ENCODE measurements at places on chromosomes 4 and X. TPM values are rescaled to one million over a fixed set of nuclear protein-coding genes. Genes with fewer than 3 reads are reported as not detected.

GRCh38 chr4:138392751-138393308 is 150.7 kb upstream of the SLC7A11 start:
- DNase-seq = no peak

DNA sequence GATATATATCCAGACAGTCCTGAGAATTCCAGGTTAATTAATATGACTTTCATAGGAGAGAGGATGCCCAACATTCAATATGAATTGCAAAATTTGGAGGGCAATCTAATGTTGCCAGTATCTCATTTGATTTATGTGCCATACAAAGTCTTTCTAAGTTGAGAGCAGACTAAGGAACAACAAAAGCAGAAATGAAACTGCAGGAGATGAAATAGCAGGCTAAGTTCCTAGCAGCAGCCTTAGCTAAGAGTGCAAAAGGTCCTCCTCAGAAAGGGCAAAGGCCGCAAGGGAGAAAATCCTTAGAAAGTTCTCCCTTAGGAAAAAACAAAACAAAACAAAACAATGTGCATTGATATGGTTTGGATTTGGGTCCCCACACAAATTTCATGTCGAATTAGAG is 602.9 kb upstream of the HTR2C start:
- DNase-seq = no peak

GRCh38 chr4:138602664-138603063 is 360.5 kb upstream of the SLC7A11 start:
- DNase-seq = no peak

- DNase-seq = no peak
These were observed 84.0 kb upstream of the GRPR start for GRCh38 chrX:16039363-16039762.

HTR2C gene
- not detected for total RNA-seq

GRCh38 chr4:168540086-168540485 is 43.2 kb downstream of the PALLD start:
- DNase-seq = no peak

GRCh38 chr4:116016201-116016600 is 902.8 kb upstream of the NDST4 start:
- DNase-seq = no peak

DNA sequence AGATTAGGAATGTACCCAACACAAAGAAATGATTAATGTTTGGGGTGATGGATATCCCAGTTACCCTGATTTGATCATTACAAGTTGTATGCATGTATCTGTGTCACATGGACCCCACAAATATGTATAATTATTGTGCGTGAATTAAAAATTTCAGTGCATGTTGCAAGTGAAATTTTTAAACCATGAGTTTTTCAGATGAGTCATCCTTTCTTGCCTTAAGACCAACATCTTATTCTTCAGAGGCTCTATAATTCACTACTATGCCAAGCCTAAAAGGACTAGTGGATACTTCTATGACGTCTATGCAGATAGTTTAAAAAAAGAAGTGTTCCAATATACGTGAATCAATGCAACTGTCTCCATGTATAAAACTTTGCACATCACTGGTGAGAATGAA is 113.0 kb upstream of the SH3RF1 start:
- no peak for DNase-seq

GRCh38 chr4:7694324-7694723 is 245.3 kb downstream of the AFAP1 start:
- DNase-seq = no peak

DNA sequence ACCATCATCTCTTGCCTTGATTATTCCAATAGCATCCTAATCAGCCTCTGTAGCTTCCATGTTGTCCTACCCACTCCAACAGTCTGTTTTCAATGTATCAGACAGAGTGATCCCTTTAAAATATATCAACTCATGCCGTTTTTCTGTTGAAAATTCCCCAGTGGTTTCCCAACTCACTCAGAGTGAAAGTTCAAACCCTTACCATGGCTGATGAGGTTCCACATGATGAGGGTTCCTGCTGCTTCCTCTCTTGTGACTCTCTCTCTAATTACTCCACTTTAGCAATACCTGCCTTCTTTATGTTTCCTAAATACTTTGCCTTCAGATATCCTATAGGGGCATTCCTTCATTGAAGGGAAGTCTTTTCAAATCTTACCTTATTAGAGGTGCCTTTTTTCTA is 334.7 kb downstream of the PPP1R2C start:
- no peak for DNase-seq

- no peak for DNase-seq
These were observed 28.3 kb upstream of the AP1S2 start for GRCh38 chrX:15882704-15883539.

GPR82 gene
- 0.56 TPM for total RNA-seq

DNA sequence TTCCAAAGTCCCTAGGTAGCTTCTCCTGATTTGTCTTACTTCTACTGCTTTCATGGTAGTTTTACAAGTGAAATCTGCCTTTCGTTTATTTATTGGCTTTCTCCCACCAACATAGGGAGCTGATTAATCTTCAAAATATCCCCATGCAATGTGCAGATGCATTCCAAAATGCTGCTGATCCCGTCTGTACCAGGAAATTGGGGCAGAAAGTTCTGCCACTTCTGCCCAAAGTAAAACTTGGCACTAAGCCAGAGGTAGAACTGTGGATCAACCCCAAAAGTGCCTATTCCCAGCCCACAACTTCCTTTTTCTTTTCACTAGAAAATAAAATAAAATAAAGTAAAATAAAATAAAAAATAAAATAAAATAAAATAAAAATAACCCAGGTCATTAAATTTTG is 47.3 kb upstream of the PPARGC1A start:
- DNase-seq = no peak

DNA sequence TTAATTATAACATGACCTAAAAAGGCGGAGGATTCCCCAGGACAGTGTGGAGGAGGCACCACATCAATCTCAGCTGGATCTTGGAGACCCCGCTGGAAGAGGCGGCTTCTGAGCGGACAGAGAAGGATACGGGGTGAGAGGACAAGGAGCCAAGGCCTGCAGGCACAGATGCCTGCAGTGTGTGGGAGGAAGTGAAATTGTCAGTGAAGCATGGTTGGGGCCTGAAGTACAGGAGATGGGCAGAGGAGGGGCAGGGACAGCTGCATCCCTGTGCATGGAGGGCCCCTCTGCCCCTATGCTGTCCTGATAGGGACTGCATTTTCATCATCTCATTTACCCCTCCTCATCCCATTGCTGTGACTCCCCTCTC is 1.7 kb upstream of the SLC2A9 start:
- DNase-seq = no peak

- peak; percentile 17 for DNase-seq
These were observed 28.6 kb downstream of the RGS12 start for GRCh38 chr4:3321295-3321889.

TMPRSS11E gene
- not detected for total RNA-seq

IBSP gene
- not detected for total RNA-seq

FAT4 gene
- total RNA-seq = 1.5 TPM

DNA sequence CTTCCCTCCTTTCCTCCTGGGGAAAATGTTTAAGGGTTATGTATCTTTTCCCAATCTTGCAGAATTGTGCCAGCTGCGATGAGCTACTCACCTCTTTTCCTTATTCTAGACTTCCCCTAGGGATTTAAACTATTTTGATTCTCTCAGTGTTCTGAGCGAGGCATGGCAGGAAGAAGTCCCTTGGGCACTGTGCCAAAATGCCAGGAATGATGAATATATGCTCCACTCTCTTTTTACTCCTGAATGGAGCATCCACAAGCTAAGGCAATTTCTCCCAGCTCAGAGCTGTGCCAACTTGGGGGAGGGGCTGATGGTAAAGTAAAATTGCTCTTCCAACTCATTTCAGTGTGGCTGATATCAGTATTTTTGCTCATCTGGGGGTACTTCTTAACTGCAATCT is 4.0 kb upstream of the C4orf17 start:
- no peak for DNase-seq

- no peak for DNase-seq
These were observed 284.1 kb upstream of the AMOT start for GRCh38 chrX:113124693-113125092.

DNA sequence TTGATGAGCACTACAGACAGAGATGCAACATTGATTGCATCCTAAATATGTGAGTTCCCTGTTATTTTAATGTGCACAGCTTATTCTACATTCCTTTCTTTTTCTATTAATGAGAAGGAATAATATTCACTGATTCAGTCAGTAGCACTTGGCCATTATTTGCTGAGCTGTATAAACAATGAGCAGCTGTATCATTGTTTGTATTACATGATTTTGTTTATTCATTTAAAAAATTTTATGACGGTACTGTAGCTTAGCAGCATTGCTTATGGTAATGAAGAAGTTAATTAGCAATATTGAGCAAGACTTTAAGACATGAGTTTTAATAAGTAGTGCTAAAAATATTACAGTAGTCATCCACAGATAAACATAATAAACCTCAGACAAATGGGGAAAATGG is 582.0 kb downstream of the ADGRL3 start:
- no peak for DNase-seq

DNA sequence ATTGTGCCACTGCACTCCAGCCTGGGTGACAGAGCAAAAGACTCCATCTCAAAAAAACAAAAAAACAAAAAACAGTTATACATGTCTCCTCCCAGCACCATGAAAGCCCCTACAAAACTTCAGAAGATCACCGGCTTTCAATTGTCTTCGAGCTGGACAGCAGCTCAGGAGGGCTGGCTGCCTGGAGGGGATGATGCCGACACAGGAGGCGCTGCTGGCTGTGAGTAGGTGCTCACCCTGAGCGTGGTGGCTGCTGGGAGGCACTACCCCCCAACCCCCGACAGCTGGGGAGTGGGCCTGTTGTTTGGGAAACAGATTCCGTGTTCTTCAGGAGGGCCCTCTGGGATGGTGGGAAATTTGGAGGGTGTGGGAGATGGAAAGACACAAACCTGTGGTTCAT is 6.9 kb upstream of the ELF4 start:
- no peak for DNase-seq

DNA sequence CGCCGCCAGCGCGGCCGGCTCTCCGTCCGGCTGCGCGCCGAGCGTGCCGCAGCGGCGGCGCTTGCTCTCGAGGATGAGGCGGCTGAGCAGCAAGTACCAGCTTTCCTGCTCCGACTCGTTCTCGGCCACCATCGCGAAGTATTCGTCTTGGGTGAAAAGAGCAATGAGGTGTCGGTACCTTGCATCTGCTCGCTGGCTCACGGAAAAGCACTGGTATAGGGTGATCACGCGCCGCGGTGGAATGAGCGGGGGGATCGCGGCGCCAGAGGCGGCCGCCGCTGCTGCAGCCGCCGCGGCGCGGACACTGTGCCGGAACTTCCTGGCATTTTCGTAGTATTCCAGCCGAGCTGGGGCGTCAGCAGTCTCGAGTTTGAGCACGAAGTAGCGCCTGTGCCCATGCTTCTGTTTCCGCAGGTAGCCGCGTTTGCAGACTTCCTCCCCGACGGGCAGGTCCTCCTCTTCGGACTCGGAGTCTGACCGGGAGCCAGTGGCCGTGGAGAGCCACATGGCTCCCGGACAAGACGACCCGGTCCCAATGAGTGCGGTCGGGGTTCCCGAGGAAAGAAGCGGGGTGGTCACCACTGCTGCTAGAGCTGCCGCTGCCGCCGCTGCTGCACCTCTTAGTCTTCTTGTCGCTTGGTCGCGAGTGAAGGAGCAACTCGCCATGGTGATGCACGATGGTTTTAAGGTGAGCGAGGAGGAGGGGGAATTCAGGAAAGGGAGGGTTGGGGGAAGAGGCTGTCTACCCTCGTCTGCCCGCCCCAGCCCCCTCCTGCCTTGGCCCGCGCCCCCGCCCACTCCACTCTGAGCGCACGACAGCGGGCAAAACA is 469 bp downstream of the IRS4 start:
- no peak for DNase-seq

SSX1 gene
- not detected for total RNA-seq

FGD1 gene
- total RNA-seq = 4.9 TPM

DNA sequence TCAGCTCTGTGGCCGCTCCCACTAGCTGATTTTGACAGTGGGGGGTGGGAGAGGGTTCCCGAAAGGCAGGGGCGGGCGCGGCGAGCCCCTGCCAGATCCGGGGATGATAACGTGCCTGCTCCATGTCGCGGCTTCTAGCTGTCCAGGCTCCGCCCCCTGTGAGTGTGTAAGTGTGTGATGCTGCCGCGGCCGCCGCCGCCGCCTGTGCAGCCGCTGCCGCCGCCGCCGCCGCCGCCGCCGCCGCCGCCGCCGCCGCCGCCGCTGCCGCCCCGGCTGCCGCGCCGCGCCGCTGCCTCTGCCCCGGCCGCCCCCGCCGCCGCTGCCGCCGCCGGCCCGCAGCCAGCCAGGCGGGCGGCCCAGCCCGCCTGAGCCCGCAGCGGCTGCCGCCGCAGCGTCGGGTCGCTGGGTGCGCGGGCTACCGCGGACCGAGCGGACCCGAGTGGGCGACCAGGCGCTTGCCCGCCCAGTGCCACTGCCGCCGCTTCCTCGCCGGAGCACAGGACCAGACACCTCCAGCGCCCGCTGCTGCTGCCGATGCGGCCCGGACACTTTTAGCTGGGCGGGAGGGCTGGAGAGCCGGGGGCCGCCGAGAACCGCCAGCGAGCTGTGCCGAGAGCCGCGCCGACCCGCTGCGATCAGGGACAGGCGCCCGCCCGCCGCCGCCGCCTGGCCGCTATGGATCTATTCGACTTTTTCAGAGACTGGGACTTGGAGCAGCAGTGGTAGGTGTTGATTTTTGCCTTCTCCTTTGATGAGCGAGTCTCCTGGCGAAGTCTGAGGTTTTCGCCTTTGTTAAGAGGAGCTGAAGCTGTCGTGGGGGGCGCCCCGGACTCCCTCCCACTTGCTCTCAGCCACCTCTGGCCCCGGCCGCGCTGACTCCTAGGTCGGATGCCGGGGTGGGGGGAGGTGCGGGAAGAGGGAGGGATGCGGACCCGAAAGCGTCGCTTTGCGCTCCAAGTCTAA is at the start of gene AFF2:
AFF2 (plus strand) TSS at position 195 of the 963 bp plus-strand sequence; CDS start at position 676, 481 bp downstream.
- DNase-seq = no peak

TSPAN6 gene
- 106 TPM for total RNA-seq

DNA sequence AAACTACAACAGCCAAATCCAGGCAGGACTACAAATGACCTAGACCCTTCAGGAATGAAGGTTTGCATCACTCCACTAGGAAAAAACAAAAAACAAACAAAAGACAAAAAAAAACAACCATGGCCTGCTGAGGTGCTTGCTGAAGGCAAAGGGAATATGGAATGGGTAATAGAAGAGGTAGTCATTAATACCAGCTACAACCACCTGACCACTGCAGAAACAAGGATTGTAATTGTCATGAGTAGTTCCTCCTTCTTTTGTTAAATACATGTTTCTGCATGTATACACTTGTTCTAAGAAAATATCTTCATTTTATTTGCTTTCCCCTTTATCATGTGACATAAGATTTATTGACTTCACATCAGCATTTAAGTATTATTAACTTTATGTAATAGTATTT is 409.8 kb upstream of the GRID2 start:
- no peak for DNase-seq

- DNase-seq = no peak
These were observed 573.0 kb downstream of the KCTD8 start for GRCh38 chr4:43875655-43876054.

GRCh38 chr4:54001668-54002365 is 62.6 kb downstream of the CHIC2 start:
- no peak for DNase-seq

- peak; percentile 42 for DNase-seq
These were observed 8.9 kb upstream of the GSX2 start for GRCh38 chr4:54090804-54091623.

- no peak for DNase-seq
These were observed 65.5 kb upstream of the TRIM2 start for GRCh38 chr4:153138736-153139135.

All from colonic mucosa (tissue), 4 donors.